H1 (cell line): ENCODE measurements at places on chromosomes 2 and 18. TPM values are rescaled to one million over a fixed set of nuclear protein-coding genes. Genes with fewer than 3 reads are reported as not detected.

CIB4 gene
- not detected in 2 replicates for total RNA-seq

DYNC1I2 gene
- total RNA-seq, result 65.6 and 68.1 TPM in 2 replicates

LINC00305 gene
- not detected in 2 replicates for total RNA-seq

LCT gene
- total RNA-seq, result 0.06 and 0.11 TPM in 2 replicates

TSHZ1 gene
- 0.25 and 0.32 TPM in 2 replicates for total RNA-seq

- no peak for DNase-seq
Observed at GRCh38 chr18:44781886-44782285, 101.2 kb downstream of the SETBP1 start.

- no peak for DNase-seq
Observed at GRCh38 chr2:35931626-35932025, 424.0 kb upstream of the CRIM1 start.

DNA sequence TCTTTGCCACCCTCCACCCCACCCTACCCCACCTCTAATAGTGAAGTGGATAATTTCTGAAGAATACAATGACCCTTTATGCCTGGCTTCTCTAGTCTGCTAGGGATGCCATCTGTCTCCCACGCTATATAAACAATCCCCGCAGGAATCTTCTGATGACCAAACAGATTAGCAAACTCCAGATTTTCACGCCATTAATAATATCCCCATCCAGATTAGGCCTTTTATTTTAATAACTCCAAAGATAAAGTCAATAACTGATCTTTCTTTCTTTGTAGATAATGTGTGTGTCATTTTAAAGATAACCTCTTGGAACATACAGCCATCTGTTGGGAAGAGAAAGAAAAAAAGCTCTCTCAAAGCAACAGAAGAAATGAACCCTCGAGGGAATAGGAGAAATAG lies 47.9 kb upstream of the CCDC150 start:
- no peak for DNase-seq

DNA sequence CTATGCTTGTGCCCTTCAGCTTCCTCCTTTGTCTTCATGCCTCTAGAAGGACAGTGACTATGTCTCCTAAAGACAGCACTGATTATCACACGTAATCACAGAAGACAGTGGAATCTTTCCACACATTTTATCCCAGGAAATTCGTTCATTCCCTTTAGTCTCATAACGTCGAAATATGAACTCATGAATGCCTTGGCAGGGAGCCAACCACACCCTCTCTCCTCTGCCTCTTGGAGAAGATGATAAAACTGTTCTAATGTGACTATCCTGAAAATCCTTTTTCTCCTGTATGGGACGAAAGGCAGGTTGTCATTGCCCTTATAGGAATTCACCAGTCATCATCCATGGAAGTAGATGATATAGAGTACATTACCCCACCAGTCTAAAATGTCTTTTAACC lies 726.6 kb upstream of the FANCL start:
- no peak for DNase-seq

GRCh38 chr2:20001361-20001863 lies 11.1 kb downstream of the MATN3 start:
- DNase-seq, result no peak

DNA sequence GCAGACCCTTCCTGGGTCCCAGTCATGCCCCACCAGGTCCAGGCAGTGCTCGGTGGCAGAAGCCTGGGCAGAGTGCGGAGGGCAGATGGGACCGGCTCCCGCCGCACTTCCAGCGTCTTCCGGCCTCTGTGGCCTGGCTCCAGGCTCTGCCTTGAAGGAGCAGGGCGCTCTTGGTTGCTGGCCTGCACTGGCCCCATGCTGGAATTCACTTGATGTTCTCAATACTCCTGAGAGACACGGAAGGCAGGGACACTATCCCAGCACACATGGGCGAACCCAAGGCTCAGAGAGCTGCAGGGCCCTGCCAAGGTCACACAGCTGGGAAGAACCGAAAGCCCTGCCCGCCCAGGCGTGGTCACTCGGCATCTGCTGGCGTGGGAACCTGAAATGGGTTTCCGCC lies 87.6 kb upstream of the ODC1 start:
- no peak for DNase-seq

GRCh38 chr2:165469417-165469816 lies at the start of gene CSRNP3:
TSS of gene CSRNP3 (plus strand) at chr2:165469698. CDS start at chr2:165595066, 125,368 bp downstream.
- DNase-seq, result peak; percentile 33

DNA sequence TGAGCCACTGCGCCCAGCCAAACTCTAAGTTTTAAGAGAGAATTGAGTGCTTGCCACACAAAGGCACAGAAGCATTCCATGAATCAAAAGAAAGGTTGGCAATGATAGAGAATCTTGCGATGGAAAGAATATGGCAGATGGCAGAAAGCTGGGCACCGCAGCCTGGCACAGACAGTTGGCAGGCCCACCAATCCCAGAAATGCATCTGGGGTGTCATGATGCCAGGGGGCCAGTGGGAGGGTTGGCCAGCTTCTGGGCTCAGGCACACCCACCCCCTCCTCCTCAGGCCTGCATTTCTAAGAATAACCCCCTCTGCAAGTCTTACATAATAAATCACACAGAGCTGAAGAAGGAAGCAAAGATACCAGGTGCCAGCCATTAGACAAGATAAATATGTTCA lies 19.6 kb downstream of the ZNF2 start:
- no peak for DNase-seq

GRCh38 chr2:28280619-28281018 lies 112.0 kb upstream of the FOSL2 start:
- no peak for DNase-seq

DNA sequence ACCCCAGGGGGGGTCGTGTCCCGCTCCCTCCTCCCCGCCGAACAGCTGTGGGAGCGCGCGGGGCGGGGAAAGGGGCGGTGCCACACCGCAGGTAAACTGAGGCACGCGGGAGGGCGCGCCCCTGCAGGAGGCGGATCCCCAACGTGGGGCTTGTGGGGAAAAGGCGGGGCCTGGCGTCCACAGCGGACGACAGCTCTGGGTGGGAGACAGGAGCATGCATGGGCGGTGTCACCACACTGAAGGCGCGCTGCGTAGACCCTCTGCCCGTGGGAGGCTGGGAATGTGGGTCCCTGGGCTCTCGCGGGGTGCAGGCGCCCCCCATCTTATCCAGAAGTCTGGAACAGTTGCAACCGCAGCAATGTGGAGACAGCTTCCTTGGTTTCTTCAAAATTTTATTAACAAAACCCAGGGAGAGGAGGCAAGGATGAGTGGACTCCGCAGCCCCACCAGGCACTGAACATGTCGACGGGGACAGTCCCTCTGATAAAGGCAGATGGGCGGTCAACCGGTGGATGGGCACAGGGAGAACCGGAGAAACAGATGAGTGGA lies 723 bp upstream of the MBD1 start:
- no peak for DNase-seq
